NCI-H524 treated with DMSO at 0.1 percent for 48 hours (cell line): ENCODE measurements at places on chromosomes 1 and 21.

DNA sequence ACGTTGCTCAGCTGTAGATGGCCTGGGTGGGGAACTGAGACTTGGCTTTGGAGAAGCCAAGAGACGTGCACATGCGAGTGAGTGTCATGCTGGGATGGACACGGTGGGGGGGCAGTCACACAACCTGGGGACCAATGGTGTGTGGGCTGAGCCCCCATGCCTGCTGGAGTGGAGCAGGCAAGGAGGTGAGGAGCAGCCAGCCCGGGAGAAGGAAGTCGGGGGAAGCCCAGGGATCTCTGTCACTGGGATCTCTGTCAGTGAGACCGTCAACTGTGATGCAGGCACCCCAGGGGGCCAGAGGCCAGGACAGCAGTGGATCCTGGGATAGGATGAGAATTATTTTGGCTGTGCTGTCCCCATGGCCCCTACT, 11.0 kb upstream of the ZNF669 start:
- DNase-seq = no peak

DNA sequence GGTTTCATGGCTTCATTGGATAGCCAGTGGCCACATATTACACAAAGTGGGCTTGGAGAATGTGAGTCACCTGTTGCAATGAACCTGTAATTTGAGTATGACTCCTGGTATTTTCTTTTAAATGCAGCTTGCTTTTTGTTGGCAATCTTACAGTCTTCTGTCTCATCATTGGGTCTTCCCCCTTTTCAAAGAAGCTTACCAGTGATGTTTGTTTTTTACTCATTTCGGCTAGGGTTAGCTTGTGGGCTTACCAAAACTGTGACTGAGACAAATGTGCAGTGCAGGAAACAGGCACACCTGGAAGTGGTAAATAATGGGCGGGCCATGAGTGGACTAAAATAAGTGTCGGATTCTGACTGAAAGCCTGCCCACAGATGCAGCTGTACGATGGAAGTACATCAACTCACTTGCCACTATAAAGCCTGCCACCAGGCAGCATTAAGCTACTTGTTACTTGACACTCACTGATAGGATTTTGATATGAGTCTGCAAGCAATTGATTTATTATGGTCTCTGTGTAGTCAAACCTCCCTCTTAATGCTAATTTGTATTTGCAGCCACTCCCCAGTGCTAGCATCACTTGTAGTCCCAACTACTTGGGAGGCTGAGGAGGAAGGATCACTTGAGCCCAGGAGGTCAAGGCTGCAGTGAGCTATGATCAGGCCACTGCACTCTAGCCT, 4.2 kb downstream of the HHAT start:
- no peak for DNase-seq

DNA sequence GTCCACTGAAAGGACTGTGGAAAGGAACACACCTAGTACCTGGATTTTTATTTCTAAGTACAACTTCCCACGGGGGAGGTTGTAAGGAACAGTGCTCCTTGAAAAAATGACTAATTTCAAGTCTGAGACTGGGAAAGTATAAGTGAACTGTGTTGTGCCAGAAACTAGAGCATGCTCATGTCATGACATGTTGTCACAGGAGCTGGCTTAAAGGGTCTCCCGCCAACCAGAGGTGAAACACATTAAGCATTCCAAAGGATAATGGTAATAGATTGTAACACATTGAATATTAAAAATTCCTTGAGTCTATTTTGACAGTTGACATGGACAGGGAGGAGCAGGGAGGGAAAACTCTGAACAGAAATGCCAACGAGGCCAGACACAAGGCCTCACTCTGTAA, 6.3 kb downstream of the ATP2B4 start:
- no peak for DNase-seq

GRCh38 chr1:14182856-14183255, 415.6 kb upstream of the KAZN start:
- peak; percentile 42 for DNase-seq

- DNase-seq = peak; percentile 62
These were observed 64.4 kb upstream of the NEK2 start for GRCh38 chr1:211739671-211740411.

GRCh38 chr1:50972766-50973165, 2.7 kb downstream of the CDKN2C start:
- DNase-seq = no peak

GRCh38 chr1:16980473-16981268, at the start of gene MFAP2:
MFAP2 (minus strand) TSS chr1:16980620; CDS start chr1:16978273, 2,347 bp downstream.
- no peak for DNase-seq

DNA sequence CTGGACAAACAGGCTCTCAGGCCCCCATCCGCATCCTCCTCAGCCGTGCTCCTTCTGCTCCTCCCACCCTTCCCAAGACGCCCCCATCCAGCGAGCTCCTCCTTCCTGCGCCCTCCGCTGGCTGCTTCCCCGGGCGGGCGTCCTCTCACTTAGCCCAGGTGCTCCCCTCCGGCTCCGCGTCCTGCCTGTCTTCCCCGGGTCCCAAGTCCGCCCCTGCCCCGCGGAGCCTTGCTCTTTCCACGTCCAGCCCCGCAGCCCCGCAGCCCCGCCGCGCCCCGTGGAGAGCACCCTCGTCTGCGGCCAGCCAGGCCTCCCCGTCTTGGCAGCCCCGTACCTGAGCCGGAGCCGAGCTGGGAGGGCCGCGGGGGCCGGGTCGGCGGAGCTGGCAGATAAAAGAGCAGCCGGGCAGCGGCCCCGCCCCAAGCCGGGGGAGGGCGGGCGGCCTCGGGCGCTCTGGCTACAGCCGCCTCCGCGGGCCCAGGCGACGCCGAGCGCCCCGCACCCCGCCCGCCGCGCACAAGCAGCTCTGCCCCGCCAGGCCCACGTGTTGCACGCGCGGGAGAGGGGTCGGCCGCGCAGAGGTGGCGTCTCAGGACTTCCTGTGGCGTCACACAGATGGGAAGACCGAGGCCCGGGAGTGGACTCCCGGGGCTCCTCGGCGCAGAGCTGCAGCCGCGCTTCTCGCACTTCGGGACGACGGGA, at the start of gene PAQR7:
Gene PAQR7 (minus strand): TSS at position 555 of the 702 bp plus-strand sequence. CDS start 11,869 bp downstream, outside the sequence.
- DNase-seq = no peak

DNA sequence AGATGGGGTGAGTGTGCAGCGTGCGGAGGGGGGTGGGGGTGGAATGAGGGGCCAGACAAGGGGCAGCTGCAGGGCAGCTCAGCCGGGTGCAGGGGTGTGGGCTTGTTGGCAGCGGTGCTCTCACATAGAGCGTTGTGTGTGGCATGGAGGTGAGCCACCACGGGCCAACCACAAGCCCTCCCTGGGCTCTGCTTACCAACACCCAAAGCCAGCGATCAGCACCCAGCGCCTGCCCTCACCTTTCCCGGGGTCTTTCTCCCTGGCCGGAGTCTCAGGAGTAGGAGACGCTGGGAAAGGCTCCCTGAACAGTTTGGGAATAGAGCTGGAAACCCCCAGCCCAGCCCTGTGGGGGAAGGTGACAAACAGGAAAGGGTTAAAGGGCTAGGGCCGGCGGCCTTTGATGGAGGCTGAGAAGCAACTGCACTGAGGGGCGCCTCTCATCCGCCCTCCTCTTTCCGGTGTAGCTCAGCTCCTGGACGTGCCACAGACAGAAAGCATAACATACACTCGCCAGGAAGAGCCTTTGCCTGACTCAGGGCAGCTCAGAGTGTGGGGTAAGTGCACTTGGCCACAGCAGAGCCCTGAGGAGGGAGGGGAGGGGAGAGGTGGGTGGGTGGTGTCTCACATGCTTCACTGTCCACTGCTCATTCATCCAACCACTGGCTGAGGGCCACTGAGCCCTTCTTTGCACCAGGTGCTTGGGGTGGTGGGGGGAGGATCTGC, 577 bp downstream of the IKBKE start:
- DNase-seq = no peak

DNA sequence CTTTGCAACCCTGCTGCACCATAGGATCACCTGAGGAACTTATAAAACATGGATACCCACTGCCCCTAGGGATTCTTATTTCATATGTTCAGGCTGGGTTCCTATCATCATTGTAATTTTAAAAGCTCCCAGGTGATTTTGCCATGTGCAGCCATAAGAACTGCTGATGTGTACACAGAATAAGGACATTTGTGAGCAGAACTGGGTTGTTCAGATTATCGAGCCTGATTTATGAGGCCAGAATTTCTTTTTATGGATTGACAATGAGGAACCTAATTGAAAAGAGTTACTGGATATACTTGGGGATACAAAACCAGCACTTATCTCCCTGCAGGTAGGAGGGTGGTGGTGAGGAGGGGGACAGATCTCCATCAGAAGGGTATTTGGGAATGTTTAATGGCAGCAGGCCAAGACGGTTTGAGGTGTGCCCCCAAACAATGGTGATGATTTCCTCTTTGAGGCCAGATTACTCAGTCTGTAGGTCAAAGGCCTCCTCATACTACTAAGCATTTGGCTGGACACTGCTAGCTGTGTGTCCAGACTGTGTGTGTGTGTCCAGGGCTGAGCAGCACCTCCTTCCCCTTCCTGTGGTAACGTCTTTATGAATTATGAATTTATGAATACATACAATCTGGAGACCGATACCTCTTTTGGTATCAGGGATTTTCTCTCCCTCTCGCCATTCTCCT, 18.9 kb downstream of the NOS1AP start:
- no peak for DNase-seq

DNA sequence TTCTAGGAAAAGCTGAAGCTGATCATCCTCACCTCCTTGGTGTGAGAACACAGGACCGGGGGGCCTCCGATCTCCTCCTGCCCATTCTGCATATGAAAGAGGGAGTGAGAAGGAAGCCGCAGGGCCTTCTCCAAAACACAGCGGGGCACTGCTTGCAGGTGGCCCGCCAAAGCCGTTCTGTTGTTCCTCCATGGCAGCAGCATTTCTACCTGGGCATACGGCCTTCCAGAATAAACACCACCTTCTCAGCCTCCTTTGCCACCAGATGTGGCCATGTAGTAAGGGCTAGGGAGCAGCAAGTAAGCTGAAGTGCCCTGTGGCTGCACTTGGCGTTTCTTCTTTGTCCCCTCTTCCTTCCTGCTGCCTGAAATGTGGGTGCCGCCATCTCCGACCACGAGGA, 214.9 kb downstream of the TOMM20 start:
- no peak for DNase-seq

- no peak for DNase-seq
These were observed 11.5 kb upstream of the COL6A1 start for GRCh38 chr21:45969921-45970673.

GRCh38 chr1:32828341-32828740, 10.9 kb downstream of the S100PBP start:
- DNase-seq = peak; percentile 7

DNA sequence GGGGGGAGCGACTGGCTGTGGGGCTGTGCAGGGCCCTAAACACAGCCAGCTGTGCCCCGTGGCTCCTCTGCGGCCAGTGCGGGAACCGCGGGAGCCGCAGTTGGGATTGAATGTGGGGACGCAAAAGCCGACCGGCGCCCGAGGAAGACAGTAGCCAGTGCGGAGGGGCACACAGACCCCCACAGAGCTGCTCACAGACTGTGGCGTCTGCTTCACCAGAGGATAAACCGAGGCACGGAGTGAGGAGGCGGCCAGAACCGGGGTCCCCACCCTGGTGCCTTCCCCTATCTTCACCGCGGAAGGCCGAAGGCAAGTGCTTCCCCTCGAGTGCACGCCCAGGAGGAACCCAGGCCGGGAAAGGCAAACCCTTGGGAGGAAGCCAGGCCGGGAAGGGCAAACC, 8.7 kb upstream of the TMEM52 start:
- no peak for DNase-seq

DNA sequence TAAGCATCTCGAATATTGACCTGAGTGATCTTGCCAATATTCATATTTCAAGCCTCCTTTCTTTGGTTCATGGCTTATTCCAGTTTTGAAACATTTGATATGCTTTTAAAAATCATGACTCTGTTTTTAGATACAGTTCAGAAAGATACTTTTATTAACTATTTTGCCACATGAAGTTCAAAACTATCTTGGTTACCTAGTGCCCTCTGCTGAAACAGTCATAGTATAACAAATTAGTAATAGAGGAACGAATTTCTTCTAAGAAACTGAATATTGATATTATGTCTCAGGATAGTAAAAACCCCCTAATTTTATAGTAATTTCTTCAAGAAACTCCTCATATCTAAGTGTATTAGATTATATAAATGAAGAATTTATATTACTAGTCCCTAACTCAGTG, 52.6 kb upstream of the RC3H1 start:
- no peak for DNase-seq

DNA sequence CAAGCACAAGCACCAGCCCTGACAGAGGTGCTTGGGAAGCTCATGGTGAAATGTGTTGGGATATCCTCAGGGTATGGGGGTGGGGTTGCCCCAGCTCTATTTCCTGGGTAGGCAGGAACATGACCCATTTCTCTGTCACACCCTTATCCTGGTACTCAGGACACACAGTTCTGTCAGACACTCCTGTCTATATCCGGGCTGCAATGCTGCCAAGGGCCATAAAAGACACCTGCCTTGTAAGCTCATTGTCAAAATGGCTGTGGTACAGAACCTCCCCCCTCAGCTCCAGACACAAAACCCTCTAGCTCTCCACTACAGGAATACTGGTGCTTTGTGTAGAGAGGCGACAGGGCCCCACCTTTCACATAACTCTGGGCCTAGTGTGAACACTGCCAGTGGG, 636.7 kb downstream of the PLA2G4A start:
- no peak for DNase-seq

- no peak for DNase-seq
These were observed 27.9 kb downstream of the FTCD start for GRCh38 chr21:46127239-46128105.

GRCh38 chr1:178189814-178190213, 95.9 kb downstream of the RASAL2 start:
- no peak for DNase-seq

DNA sequence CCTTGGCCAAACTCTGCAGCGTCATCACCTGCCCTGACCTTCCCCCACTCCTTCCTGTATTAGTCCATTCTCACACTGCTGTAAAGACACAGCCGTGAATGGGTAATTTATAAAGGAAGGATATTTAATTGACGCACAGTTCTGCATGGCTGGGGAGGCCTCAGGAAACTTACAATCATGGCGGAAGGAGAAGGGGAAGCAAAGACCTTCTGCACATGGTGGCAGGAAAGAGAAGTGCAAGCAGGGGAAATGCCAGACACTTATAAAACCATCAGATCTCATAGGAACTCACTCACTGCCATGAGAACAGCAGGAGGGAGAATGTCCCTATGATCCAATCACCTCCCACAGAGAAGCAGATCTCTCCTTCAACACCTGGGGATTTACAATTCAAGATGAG, 408.5 kb downstream of the PTPRU start:
- no peak for DNase-seq

- DNase-seq = no peak
These were observed 601.0 kb downstream of the NUF2 start for GRCh38 chr1:163922743-163923201.

GRCh38 chr1:231557411-231557810, 28.9 kb downstream of the TSNAX start:
- no peak for DNase-seq

DNA sequence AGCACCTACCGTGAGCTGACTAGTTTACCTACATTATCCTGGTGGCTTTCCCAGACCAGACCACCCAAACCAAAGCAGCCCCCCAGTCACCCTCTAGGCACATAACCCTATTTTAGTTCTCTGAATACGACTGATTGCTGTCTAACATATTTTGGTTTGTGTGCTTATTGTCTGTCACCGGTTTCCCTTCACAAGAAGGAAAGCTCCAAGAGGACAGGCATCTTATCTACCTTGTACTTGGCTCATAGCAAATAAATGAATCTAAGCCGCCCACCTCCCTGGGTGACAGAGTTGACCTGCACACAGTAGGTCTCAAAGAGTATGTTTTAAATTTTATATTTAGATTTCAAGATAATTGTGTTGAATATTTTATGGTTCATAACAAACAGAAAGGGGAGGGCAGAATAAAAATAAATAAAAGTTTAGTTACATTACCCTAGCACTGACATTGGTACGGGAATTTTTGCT, 904 bp upstream of the PRDX6 start:
- no peak for DNase-seq
